ENCODE measurements at places on chromosomes 6 and 20.

GRCh38 chr6:158686311-158686710, 36.5 kb downstream of the SYTL3 start:
- DNase-seq = no peak

GRCh38 chr6:71049198-71049770, 92.4 kb upstream of the B3GAT2 start:
- no peak for DNase-seq

DNA sequence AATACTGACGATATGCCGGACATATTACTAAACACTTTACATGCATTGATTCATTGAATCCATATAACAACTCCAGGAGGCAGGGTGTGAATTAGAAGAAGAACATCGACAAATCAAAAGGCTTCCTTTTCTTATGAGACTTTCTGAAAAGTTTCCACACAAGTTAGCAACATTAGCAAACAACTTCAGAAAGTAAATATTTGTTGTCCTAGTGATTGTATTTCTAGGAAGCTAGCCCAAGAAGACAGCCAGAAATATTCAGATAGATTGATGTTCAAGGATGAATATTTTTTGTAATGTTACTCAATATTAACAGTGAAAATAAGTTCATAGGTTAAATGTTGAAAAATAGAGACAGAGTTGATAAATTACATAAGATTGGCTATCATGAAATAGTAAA, 120.6 kb downstream of the GFRAL start:
- DNase-seq = no peak

- no peak for DNase-seq
Measured at GRCh38 chr6:13611715-13612114, 3.4 kb upstream of the NOL7 start.

GRCh38 chr20:46129955-46130481, 11.9 kb downstream of the CD40 start:
- DNase-seq = no peak

GRCh38 chr20:57129303-57129702, 137.1 kb downstream of the BMP7 start:
- DNase-seq = no peak

DNA sequence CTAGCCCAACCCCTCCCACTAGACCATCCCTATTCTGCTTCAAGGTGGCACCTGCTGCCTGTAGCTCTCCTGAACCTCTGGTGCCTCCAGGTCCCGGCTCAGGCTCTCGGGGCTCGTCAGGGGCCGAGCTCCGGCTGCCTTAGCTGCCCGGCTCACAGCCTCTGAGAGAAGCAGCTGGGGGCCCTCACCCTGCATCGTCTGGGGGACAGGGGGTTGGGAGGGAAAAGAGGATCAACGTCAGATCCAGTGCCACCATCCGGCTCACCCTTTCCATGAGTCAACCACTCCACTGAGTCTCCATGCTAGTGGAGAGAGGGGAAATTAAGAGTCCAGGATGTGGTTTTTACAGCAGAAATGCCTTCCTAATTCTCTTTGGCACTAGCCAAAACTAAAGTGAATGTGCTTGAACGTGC, 13.0 kb downstream of the BAG6 start:
- no peak for DNase-seq

DNA sequence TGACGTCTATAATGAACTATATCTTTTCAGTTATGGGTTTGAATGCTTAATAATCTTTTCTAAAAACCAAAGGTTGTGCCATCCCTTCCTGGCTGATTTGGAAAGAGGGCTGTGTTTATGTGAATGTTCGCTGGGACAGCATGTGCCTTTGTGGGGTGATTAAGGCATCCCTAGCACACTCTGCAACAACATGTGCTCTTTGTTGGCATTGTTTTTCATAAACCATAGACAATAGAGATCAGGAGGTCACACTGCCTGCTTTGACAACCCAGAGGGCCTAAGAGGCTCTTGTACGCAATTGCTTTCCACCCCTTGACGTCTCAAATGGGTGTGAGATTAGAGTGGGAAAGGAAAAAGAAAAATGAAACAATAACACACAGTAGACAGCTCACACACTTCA, 116.0 kb downstream of the LRRC1 start:
- no peak for DNase-seq

GRCh38 chr20:34179637-34180360, 61.4 kb upstream of the ASIP start:
- DNase-seq = no peak

DNA sequence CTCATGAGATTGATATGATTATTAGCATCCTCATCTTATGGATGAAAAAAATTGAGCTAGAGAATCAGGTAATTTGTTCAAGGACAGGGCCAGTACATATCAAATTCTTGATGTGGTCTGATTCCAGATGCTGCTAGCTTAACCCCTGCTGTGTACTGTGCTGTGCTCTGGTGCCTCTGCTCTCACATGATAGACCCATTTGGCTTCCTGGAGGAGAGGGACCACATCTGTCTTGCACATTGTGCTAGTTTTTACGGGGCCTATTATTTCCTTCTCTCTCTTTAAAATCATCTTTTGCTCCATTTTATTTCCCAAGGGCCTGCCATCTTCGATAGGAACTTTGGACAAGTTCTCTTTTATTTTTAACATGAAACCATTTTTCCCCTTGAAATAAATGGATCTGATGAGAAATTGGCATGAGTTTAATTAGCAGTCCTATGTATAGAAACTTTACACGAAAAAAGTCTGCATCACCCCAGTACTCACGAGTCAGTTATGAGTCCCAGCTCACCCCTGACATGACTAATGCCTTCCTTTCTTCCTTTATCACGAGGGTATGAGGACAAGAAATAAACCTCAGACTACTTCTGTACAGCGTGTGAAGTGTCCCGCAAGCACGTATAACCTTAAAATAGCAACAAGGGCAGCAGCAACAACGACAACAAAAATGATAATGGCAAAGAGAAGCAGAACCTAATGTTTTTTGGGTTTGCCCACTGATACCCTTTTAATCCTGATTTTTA, 26.5 kb downstream of the CD109 start:
- DNase-seq = no peak

DNA sequence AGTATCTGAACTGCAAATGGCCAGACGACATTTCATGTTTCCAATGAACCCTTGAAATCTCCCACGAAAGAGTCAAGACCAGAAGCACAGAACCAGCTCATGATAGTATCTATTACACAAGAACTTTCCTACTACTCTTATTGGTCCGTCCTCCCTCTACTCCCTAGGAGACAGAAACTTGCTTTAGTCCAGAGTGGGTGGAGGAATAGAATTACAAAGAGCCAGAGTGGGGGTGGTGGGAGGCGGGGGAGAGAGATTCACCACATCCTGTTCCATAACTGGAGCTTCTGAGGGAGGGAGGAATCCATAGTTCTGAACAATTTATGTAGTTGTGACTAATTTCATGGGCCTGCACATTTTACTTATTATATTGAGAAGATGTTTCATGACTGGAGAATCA, 18.5 kb upstream of the WFDC10A start:
- DNase-seq = no peak

DNA sequence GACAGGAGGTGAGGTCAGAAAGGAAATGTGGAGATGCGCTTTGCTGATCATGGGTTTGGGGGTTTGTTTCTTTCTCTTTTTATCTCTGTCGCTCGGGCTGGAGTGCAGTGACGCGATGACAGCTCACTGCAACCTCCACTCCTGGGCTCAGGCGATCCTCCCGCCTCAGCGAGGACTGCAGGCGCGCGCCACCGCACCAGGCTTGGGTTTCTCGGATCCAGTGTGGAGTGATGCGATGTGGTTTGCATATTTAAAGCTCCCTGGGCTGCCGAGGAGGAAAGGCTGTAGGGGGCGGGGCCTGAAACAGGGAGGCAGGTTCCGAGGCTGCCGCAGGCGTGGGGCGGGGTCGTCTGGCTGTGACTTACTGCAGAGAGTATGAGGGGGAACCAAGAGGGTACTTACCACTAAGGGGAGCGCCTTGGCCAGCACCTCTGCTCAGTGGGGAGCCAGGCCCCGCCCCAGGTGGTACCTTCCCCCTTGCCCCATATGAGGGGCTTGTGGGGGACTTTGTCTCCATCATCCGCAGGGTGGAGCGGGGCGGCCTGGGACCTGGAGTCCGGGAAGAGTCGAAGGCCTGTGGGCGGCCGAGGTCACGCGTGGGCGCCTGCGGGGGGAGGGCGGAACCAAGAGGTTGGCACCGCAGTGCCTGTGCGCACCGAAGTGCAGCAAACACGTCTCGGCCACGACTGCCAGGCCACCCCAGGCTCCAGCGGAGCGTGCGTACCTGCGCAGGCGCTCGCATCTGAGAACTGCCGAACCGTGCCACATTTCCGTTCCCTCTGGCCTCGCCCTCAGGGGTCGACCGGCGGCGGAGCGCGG, 12.7 kb upstream of the BAK1 start:
- no peak for DNase-seq

DNA sequence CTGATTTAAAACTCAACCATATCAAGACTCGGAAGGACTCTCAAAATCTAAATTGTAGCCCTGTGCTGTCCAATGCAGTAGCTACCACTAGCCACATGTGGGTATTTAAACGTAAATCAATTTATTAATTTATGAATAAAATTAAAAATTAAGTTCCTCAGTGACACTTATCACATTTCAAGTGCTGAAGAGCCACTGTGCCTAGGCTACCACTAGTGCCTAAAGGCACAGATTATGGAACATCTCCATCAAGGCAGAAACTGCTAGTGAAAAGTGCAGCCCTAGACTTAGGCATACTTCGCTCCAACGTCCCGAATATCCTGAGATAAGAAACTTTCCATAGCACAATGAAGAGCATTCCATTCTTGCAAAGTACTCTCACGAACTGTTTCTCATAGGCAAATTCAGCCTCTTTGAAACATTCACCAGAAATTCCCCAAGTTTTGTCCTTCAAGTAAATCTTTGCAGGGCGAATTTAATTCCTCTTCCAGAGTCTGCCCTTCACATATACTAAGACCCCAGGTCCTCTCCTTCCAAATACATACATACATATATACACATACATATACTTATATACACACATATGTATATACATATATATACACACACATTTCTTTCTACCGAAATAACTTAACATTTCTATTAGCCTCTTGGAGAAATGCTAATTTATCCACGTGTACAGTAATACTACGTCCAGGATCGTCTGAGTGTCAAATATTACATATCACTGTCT, 1.3 kb downstream of the SUPT3H start:
- no peak for DNase-seq

- DNase-seq = no peak
Measured at GRCh38 chr6:2651536-2651935, 99.2 kb downstream of the MYLK4 start.
